ENCODE measurements at places on chromosomes 7 and 10.

GRCh38 chr10:124878457-124878739 lies 63.5 kb upstream of the ZRANB1 start:
- no peak for DNase-seq

GRCh38 chr10:52615756-52616394 lies 156.7 kb downstream of the MBL2 start:
- no peak for DNase-seq

DNA sequence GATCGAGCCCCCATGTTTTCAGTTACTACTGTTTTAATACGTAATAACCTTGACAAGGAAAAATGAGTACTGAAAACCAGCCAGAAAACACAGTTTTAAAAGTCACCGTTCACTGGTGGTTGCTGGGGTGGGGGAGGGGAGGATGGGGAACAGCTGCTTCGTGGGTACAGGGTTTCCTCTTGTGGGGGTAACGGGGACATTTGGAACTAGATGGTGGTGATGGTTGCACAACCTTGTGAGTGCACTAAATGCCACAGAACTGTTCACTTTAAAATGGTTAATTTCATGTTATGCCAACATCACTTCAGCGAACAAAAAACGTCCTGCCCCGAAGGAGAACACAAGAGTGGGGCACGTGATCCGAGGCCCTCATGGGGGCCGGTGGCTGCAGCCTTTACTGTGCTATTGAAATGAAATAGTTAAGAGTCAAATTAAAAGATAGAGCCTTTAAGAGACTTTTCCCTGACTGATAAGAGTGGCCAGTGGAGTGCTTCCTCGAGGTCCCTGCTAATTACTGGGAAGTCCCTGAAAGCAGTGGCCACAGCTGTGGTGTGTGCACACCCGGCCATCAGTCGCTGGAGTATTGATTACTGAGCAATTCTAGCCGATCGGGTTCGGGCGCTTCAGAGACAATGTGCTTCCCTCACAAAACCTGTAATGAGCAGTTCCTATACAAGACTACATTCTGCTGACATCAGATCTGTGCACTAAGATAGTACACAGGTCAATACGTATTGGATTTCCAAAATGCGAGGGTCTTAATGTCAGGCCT lies 80.3 kb downstream of the EBF3 start:
- peak; percentile 22 for DNase-seq

DNA sequence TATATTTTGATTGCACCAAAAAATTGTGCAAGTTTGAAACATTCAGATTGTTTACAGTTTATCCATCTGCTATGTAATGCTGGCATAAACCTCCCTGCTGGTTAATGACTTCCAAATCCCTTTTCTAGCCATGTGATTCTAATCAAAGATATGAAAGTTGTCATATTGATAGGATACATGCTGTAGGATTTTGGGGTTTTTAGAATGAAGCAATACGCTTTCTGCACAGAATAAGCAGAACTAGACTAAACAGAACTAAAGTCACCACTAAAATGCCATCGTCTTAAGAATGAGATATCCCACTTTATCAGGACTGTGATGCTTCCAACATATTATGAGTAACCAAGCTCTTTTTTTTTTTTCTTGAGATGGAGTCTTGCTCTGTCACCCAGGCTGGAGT lies 856 bp downstream of the SSMEM1 start:
- no peak for DNase-seq

DNA sequence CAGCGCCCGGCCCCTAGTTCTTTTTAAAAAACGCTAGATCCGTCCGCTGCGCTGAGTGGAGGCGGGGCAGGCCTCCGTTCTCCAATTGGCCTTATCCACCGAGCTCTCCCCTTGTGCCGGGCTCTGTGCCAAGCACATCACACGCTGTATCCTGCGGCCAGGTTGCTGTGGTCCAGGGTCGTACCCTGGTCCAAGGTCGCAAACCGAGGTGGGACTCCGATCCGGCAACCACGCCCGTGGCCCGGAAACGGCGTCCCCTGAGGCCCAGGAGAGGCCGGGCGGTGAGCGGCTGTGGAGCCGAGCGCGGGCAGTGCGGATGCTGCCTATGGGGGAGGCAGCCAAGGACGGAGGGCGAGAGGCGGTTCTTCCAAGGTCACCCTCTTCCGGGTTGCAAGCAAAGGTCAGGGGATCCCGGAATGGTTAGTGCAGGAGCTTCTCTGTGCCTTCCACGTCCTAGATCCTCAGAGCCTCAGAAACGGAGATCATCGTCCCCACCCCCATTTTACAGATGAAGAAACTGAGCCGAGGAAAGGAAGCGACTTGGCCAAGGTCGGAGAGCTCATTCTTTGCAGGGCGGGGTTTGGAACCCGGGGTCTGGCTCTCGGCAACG lies 72.4 kb upstream of the LRRC4 start:
- DNase-seq, result no peak

DNA sequence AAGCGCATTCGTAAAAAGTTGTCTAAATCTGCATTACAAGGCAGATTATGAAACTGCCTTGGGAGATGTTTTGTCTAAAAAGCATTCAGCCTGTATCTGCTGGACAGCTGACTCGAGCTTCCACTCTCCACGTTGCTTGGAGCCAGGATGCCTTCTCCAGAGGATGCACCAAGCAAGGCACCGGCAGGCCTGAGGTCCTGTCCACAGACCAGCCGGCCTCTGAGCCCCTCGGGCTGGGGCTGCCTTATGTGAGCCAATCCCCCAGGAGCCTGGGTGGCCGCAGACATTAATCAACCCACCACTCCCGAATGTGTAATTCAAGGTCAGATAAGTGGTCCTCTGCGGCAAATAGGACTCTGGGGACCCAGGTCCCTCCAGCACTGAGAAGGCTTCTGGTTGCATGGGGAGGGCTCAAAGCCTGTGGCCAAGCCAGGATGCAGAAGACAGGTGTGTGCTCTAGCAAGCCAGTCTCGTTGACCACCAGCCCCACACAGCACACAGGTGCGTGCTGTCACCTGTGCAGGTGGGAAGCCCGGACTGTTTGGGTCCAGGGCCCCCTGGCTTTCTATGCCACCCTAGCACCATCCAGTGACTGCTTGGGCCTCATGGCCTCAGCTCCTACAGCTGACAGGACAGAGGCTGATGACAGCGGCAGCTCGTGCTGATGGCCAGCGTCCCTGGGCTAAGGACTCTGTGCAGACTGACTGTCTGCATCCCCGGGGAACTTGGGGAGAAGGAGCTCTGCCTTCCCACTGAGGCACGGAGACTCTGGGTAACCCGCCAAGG lies 4.8 kb upstream of the RET start:
- DNase-seq, result no peak

GRCh38 chr7:146116521-146117222 lies at the start of gene CNTNAP2:
Gene CNTNAP2, plus strand, starts transcription at chr7:146116801. Its CDS starts 76 bp downstream, at chr7:146116877.
- no peak for DNase-seq

GRCh38 chr10:70272925-70273316 lies 10.9 kb downstream of the NPFFR1 start:
- DNase-seq, result no peak

DNA sequence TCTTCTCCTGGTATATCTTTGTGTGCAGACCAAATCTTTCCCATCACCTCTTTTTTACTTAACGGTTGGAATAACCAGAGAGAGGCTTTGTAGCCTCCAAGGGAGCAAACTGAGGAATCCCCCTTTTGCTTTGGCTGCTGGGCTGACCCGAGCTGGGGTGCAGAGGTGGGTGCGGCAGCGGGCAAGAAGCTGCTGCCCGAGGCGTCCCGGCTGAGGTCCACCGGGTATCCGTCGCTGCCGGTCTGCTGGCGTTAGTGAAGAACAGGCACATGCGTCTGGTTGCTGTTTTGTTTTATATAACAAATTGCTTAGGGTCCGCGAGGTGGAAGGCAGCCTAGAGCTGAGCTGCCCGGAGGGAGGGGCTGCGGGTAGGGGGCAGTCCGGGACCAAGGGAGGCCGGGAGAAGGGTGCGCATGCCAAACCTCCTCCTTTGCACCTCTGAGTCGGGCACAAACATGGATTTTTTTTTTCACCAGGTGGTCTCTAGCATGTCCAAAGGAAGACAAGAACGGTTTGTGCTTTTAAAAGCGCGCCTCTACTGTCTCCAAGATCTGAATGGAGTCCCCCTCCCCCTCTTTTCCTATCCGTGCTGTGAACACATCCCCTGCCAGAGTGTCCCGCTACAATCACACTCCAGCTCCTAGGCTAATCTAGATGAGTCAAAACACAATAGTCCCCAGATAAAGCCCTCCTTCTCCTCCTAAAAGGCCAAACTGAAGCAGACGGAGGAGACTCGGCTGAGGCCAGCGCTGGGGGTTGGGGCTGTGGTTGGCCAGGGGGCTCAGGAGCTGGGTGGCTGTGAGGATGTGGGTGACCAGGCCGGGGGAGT lies 6.8 kb upstream of the GATA3 start:
- DNase-seq, result no peak

- DNase-seq, result no peak
Measured at GRCh38 chr7:44102846-44103565, 1.1 kb upstream of the AEBP1 start.

DNA sequence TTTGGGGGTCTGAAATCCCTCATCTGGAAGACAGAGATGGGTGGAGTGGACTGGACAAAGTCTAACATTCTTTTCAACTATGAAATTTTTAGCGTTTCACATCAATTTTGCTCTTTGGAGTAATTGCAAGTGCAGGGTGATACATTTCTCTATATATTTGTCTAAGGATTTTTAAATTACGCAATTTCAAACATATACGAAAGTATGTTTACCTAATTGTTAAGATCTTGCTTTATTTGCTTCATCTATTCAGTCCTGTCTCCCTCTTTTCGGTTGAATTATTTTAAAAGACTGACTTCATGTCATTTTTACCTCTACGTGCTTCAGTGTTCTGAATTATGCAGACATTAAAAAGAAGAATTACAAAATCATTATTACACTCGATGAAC lies 101.9 kb upstream of the CREB5 start:
- DNase-seq, result no peak

- DNase-seq, result no peak
Measured at GRCh38 chr7:7921830-7922229, 46.8 kb upstream of the GLCCI1 start.

DNA sequence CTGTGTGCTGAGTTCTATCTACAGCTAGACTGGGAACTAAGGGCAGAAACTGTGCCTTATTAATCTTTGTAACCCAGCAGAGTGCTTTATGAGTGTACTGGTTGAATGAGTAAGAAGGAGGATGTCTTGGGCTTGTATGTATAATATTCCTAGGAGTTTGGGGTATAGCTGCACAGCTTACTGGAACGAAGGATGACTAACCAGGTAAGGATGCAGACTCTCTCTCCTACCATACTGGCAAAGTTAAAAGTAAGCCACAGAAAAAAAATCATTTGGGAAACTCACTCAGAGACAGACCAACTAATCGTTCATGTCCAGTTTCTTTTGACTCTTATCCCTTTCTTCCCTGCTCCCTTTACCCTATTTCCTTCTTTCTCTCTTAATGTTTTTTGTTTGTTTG lies 1.4 kb upstream of the DHTKD1 start:
- DNase-seq, result no peak

DNA sequence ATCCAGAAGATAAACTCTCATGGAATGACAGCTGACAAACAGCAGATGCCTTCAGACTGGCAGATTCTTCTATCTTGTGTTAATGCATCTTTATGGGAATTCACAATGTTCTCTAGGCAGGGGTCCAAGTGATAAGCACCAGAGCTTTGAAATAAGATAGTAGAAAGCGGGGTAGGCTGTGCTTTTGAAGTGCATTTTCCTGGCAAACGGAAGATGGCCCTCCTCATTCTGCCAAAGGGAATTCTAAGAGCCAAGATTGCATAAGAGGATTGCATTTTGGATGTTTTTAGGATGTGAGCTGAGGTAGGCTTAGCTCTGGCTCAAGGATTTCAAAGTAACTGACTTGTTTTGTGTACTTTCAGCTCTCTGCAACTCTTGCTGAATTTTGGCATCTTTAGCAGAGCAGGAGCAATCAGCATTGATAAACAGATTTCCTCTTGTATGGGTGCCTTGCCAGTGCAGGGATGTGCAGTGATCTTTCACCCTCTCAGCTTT lies 298.5 kb upstream of the KLF6 start:
- DNase-seq, result no peak

- peak; percentile 82 for DNase-seq
Measured at GRCh38 chr10:62083412-62084267, 182.1 kb downstream of the ARID5B start.

- DNase-seq, result no peak
Measured at GRCh38 chr10:27383595-27384542, 120.2 kb upstream of the RAB18 start.

GRCh38 chr7:381211-382042 lies 91.5 kb downstream of the FOXL3 start:
- peak; percentile 53 for DNase-seq

- DNase-seq, result no peak
Measured at GRCh38 chr10:14757394-14757793, 17.3 kb downstream of the FAM107B start.

- DNase-seq, result no peak
Measured at GRCh38 chr10:131645756-131646155, 255.1 kb upstream of the PPP2R2D start.
